ENCODE measurements at places on chromosomes 16 and 17.

DNA sequence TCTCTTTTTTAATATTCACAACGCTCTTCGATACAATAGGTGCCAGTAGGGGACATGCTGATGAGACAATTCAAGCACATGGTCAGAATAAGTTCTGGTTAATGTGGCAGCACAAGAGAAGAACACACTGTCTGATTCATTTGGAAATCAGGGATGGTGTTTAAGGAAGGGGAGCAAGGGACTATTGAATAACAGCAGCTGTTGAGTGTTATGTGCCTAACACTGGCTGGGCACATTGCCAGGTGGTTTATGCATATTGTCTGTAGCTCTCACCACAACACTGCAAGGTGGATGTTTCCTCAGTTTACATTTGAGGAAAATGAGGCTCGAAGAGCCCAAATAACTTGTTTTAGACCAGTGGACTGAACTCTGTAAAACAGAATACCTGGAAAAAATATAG is 44.2 kb downstream of the LYRM9 start:
- DNase-seq: no peak

- DNase-seq: no peak
Measured at GRCh38 chr17:77647531-77647930, 311.0 kb upstream of the TNRC6C start.

- DNase-seq: no peak
Measured at GRCh38 chr16:72066747-72067146, 3.7 kb downstream of the HPR start.

DNA sequence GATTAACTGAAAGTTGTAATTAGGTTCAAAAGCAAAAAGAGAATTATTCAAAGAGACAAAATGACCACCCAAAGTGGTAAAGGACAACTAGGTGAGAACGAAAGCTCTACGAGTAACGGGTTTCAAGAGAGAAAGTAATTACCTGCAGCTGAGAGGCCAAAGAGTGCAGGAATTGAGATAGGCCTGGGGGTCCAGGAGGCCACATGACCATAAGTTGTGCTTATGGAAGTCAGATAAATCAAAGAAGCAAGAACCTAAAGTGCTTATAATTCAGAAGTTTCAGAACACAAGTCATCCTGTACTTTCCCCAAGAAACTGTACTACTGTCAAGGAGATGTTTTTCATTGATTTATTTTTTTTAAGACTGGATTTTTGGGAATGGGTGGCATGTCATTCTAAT is 91.1 kb downstream of the TANGO6 start:
- DNase-seq: no peak

- no peak for DNase-seq
Measured at GRCh38 chr17:16911141-16911937, 60.6 kb downstream of the TNFRSF13B start.

GRCh38 chr17:75707079-75707571 is 14.1 kb upstream of the ITGB4 start:
- no peak for DNase-seq

DNA sequence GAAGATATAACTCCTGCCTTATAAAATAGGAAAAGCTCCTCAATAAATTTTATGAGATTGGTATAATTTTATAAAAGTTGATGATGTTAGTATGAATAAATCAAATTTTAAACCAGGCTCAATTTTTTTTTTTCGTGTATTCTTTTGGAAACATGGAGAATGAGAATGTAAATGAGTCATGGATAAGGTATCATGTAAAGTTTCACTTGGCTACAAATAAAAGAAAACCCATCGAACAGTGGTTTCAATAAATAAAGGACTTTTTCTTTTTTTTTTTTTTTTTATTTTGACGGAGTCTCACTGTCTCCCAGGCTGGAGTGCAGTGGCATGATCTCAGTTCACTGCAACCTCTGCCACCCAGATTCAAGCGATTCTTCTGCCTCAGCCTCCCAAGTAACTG is 67.3 kb downstream of the PHKB start:
- no peak for DNase-seq

GRCh38 chr17:38418693-38419507 is 9.4 kb upstream of the ARHGAP23 start:
- no peak for DNase-seq

DNA sequence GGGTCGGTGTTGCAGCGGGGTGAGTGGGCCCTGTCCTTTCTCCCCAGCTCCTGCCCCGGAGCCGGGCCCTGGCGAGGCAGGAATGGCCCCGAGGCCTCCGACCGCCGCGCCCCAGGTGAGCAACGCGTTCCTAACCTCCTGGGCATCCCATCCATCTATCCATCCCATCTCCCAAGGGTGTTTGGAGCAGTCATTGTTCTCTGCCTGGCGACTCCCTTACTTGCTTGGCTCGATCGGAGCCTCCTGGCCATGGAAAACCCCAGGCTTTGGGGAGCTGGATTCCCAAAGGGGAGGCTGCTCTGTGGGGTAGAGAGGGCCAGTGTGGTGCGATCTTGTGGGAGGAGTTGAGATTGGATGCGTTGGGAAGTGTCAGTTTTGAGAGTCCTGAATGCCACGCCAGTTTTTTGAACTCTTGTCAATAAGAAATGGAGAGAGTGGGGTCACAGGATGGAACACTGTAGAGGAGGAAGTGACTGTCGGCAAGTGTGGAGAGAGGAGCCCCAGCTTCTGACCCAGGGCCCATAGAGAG is 684 bp downstream of the ZFP90 start:
- DNase-seq: peak; percentile 58

DNA sequence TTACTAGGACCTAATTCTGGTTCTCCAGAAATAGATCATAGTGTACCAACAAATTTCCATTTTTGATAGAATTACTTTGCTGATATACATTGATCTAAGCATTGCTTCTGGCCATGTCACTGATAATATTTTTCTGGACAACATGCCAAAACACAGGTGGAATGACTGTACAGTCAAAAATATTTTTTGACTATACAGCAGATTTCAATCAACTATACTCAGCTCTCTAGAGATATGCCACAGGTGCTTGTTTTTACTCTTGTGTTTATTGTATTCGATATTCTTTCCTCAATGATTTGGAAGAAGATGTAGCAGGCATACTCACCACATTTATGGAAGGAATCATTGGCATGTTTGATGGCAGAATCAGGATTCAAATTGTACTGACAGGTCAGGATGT is 21.6 kb upstream of the TOX3 start:
- DNase-seq: no peak

GRCh38 chr17:39867880-39868553 is at the start of gene ZPBP2:
TSS of gene ZPBP2 (plus strand) at chr17:39868202. CDS start at chr17:39868355, 153 bp downstream.
- no peak for DNase-seq

DNA sequence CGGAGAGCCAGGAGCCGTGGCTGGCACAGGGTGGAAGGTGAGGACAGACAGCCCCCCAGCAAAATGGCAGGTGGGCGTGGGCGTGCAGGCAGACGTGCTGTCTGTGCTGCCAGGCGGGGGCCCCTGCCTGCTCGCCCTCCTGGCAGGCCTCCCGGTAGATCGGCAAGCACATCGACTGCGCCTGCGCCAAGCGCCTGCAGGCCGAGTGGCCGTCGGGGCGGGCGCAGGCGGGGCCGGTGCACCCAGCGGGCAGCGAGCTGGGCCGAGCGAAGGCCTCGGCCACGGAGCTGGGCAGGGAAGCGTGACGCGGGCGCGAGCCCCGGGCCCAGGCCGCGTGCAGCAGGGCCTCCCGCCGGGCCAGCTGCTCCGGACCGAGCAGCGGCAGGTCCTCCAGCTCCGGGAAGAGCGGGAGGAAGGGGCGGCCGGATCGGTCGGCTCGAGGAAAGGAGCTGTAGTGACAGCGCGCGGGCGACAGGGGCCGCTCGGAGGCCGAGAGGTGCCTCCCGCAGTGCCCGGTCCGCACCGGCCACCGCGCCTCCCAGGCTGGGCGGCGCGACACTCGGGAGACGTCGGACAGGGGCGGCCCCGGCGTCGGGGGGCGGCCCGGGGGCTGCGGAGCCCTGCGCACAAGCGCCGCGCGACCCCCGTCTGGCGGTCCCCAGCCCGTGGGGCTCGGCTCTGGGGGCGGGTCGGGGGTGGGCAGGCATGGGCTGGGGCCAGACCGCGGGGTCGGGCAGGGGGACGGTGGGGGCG is 16.9 kb downstream of the GRIN2C start:
- DNase-seq: no peak

GRCh38 chr16:12271006-12271405 is 294.5 kb downstream of the SNX29 start:
- no peak for DNase-seq

GRCh38 chr17:37699285-37699973 is 45.4 kb downstream of the HNF1B start:
- no peak for DNase-seq

- no peak for DNase-seq
Measured at GRCh38 chr16:19980632-19981265, 92.9 kb downstream of the GPR139 start.

GRCh38 chr17:80497726-80498241 is 21.4 kb upstream of the NPTX1 start:
- DNase-seq: no peak

GRCh38 chr17:28643983-28644786 is 773 bp downstream of the BLTP2 start:
- DNase-seq: peak; percentile 60

DNA sequence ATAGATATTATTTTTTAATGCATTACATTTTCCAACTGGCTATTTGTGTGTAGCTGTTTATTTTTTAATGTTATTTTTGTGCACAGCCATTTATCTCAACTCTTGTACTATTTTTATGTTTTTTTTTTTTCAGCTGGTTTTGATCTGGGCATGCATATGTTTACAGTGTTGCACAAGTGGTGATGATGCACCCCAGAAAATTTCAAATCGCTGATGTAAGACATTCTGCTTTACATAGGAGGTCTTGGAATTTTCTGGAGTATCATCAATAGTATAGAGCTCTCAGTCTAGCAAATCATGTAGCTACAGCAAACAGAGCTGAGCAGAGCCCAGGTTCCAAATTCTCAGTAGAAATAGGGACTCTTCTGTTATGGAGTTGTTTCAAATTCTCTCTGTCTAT is 30.2 kb downstream of the CACNG5 start:
- DNase-seq: no peak

DNA sequence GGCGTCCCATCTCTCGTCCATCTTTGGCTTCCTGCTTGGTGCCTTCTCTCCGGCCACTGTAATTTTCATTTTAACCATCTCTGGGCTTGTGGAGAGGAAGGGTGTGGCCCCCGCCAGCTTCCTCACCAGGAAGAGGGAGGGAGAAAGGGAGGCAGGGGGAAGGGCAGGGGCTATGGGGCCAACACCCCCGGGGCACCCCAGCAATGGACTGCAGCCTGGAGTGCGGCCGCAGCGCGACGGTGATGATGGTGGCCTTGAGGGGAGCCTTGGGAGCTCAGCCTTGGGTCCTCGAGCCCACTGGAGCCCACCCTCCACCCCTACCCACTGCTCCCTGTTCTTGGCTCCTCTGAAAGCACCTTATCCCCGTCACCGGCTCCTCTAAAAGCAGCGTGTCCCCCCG is 9.5 kb downstream of the METRNL start:
- no peak for DNase-seq

DNA sequence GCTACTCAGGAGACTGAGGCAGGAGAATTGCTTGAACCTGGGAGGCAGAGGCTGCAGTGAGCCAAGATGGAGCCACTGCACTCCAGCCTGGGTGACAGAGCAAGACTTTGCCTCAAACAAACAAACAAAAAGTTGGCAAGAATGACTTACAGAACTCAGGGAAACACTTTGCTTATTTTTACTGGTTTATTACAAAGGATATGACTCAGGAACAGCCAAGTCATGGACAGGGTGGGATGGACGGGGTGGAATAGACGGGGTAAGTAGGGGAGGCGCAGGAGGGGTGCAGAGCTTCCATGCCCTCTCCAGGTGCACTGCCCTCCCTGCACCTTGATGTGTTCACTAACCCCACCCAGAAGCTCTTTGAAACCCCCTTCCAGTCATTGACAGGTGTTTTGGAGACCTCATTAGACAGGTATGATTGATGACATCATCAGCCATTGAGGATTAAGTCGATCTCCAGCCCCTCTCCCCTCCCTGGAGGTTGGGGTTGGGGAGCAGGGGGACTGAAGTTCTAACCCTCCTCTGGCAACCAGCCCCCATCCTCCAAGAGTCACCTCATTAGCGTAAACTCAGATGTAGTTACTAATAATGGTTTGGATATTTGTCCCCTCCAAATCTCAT is 41.3 kb upstream of the ZCCHC14 start:
- no peak for DNase-seq

DNA sequence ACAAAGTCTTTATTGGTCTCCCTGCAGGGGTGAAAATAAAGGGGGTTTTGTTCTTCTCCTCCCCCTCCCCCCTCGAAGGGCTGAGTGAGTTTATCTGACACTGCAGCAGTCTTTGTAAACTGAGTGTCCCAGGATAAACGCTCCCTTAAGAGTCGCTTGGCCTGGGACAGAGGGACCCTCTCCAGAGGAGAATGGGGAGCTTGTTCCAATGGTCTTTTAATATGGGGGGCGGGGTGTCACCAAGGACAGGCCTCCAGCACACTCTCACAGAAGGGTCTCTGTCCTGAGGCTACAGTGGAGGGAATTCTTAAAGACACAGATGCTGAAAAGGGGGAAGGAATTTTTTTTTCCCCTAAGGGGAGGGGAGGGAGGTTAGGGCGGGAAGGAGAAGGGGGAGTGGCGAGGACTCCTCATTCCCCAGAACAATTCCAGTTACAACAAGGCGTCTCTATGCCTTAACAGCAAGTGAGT is 455.5 kb downstream of the SOX9 start:
- DNase-seq: no peak

DNA sequence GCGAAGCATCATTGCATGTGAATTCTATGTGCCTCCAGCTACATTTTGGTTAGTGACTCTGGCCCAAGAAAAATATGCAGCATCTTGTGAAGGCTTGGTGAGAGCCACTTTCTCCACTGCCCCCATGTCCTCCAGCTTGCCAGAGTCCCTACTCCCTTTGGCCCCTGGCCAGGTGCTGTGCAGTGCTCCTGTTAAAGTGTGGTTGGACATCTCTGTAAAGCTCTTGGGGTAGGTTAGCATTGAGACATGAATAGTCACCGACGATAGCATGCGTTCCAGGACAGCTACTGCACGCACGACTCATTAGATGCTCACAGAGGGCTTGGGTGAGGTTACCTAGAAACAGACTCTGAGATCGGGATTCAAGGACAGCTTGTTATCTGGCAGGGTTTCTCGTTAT is 48.6 kb downstream of the FOXL1 start:
- DNase-seq: no peak

DNA sequence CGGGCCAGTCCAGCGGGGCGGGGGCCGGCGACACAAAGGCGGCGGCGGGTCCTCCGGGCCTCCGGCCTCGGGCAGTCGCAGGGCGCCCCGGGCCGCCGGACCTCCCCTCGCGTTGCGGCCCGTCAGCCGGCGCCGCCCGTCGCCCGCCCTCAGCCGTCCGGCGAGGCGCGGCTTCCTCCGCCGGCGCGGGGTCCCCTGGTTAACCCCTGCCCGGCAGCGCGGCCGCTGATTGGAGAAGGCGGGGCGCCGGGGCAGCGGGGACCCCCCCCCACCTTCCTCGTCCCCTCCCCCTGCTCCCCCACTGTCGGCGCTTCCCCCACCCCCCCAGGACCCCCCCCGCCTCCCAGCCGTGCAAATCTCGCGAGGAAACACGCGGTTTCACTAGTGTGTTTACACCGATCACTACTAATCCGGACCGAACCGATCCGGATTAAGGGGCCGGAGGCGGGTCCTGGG is at the start of gene TLK2:
TSS of gene TLK2 (plus strand) at position 402 of the 456 bp plus-strand sequence. CDS start 2,301 bp downstream, outside the sequence.
- peak; percentile 82 for DNase-seq

Data from stimulated activated effector memory CD8-positive, alpha-beta T cell treated with anti-CD3 and anti-CD28 coated beads, Interleukin-12 subunit alpha, Interleukin-12 subunit beta, amount 100 ng/mL, for 72 hours (primary cell).